ENCODE measurements at places on chromosomes 2 and 18. TPM values are rescaled to one million over a fixed set of nuclear protein-coding genes. Genes with fewer than 3 reads are reported as not detected.

DNA sequence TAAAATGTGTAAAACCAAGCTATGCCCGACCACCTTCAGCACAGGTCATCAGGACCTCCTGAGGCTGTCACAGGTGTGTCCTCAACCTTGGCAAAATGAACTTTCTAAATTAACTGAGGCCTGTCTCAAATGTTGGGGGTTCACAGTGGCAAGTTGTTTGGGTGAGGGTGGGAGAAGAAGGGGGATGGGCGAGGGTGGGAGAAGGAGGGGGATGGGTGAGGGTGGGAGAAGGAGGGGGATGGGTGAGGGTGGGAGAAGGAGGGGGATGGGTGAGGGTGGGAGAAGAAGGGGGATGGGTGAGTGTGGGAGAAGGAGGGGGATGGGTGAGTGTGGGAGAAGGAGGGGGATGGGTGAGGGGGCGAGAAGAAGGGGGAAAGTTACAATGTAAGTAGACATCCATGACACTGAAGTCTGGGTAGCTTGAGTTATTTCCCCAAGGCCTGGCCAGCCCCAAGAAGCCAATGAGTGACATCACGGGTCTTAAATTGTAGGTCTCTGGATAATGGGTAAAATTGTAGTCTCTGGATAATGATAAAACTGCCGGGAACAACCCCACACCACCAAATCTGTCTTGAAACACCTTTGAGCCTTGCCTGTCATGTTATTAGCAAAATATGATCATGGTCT, 56.3 kb downstream of the TIMM21 start:
- no peaks in the 10 kb centered on the region for H3K4me1 ChIP-seq
- no peaks in the 10 kb centered on the region for H3K36me3 ChIP-seq
- no peak overlapping the region for H3K27ac ChIP-seq
- no peak for DNase-seq

TTN gene
- 2.3 TPM for total RNA-seq

DUSP2 gene
- 42.5 TPM for total RNA-seq

PROC gene
- not detected for total RNA-seq

DNAH6 gene
- 0.45 TPM for total RNA-seq

NOP58 gene
- 108 TPM for total RNA-seq

GRCh38 chr2:101725038-101725437, 27.5 kb downstream of the MAP4K4 start:
- DNase-seq: no peak
- no peak overlapping the region for H3K27ac ChIP-seq
- peaks cover 78% of the 10 kb centered on the region for H3K4me1 ChIP-seq
- peaks cover 44% of the 10 kb centered on the region for H3K36me3 ChIP-seq

DNA sequence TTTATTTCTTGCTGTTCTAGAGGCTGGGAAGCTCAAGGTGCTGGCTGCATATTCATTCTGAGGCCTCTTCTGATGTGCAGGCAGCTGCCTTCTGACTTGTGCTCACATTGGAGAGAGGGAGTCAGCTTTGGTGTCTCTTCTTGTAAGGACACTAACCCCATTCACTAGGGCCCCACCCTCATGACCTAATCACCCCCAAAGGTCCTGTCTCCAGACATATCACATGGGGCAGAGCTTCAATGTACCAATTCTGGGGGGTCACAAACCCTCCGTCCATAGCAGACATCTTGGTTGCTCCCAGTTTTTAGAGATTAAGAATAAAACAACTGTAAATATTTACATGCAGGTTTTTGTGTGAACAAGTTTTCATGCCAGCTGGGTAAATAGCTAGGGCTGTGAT, 109.1 kb downstream of the RTP5 start:
- DNase-seq: no peak
- no peak overlapping the region for H3K27ac ChIP-seq
- no peaks in the 10 kb centered on the region for H3K36me3 ChIP-seq
- H3K27me3 ChIP-seq: no peaks in the 10 kb centered on the region
- no peak overlapping the region for H3K4me3 ChIP-seq
- no peaks in the 10 kb centered on the region for H3K4me1 ChIP-seq

GRCh38 chr2:237894986-237895543, 35.6 kb downstream of the RAMP1 start:
- DNase-seq: no peak
- no peak overlapping the region for H3K4me3 ChIP-seq
- peaks cover 8% of the 10 kb centered on the region for H3K36me3 ChIP-seq
- H3K27me3 ChIP-seq: no peaks in the 10 kb centered on the region
- H3K27ac ChIP-seq: no peak overlapping the region
- H3K4me1 ChIP-seq: peaks cover 63% of the 10 kb centered on the region

- H3K27me3 ChIP-seq: peaks cover 11% of the 10 kb centered on the region
- no peaks in the 10 kb centered on the region for H3K36me3 ChIP-seq
- DNase-seq: no peak
- H3K27ac ChIP-seq: no peak overlapping the region
- H3K4me1 ChIP-seq: no peaks in the 10 kb centered on the region
Observed at GRCh38 chr2:100761365-100761764, 58.6 kb upstream of the NPAS2 start.

GRCh38 chr2:158990397-158991214, 22.2 kb downstream of the TANC1 start:
- no peaks in the 10 kb centered on the region for H3K36me3 ChIP-seq
- DNase-seq: no peak
- H3K27ac ChIP-seq: no peak overlapping the region
- peaks cover 8% of the 10 kb centered on the region for H3K27me3 ChIP-seq

Data from activated CD4-positive, alpha-beta memory T cell treated with anti-CD3 and anti-CD28 coated beads, Interleukin-2, amount 10 ng/mL, durations not matched to agents 7 days and 5 days (primary cell).